Stomach (tissue), 19 donors: ENCODE measurements at places on chromosomes 11 and 22.

DNA sequence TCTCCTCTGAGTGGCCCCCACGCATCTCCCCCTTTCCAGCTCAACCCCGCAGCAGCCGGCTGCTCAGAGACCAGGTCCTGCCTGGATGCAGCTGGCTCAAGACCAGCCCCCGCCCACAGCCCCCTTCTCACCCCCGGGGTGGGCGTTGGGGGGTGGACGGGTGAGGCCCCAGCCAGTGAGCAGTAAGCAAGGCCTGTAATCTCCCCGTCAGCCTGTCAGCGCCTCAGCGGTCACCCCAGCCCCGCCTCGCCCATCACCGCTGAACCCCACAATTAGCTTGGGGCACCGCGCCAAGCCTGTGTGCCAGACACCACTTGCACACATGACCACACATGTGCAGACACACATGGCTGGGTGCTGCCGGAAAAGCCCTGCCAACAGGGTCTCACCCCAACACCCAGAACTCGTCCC is 5.9 kb downstream of the PLXNB2 start:
- peak; percentile 35 for DNase-seq

- DNase-seq: no peak
These were observed 104.2 kb upstream of the DRD2 start for GRCh38 chr11:113579292-113579940.

DNA sequence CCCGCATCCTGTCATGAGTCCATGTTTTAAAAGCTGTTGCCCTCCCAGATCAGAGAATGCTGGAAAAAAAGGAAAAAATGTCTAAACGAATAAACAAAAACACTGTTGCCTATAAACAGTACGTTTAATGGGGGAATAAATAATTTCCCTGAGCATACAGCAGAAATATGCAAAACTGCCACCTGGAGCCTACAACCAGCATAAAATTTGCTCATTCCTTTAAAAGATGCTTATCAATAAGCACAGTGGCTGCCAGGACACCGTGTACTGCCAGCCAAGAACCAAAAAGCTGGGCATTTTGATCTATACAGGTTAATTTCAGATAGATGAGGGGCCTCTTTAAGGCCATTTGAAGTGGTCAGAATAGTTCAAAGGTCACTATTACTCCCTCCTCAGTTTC is 5.7 kb upstream of the CPT1A start:
- DNase-seq: no peak

- DNase-seq: no peak
These were observed 147.4 kb upstream of the ZC3H12C start for GRCh38 chr11:109945626-109946321.

DNA sequence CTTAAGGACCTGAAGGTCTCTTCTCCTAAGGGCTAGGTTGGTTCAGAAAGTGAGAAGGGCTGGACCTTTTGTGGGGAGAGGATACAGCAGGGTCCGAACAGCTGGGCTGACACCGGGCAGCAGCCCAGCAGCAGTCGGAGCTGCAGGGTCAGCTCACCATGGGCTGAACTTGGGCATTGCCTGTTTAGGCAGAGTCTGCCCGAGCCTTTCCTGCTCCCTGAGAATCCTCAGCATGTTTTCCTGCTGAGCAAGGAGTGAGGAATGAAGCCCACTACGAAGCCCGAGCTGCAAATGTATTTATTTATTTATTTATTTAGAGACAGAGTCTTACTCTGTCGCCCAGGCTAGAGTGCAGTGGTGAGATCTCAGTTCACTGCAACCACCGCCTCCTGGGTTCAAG is 83.9 kb downstream of the PTPRJ start:
- no peak for DNase-seq

DNA sequence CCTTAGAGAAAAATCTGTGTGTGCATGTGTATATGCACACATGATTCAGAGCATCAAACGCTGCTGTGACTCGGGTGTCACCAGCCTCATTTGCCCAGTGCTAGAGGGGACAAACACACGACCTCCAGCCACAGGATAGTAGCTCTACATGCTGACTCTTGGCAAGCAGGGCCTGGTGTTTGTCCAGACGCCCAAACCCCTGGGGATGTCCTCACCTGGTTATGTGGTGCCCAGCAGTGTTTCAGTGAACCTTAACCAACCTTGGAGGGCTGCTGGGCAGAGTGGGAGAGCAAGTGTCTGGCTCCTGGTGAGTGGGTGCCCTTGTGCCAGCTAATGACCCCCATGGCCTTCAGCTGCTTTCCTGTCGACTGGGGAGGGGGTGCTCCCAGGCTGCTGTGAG is 26.7 kb downstream of the IGLL1 start:
- DNase-seq: no peak

DNA sequence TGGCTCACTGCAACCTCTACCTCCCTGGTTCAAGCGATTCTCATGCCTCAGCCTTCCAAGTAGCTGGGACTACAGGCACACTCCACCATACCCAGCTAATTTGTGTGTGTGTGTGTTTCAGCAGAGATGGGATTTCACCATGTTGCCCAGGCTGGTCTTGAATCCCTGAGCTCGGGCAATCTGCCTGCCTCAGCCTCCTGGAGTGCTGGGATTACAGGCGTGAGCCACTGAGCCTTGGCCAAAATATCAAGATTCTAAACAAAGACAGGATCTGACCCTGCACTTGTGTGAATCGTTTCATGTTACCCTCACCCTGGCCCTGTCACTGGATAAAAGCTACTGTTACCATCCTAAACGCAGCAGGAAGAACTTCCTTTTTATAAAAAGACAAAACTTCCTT is 15.6 kb upstream of the THY1 start:
- DNase-seq: no peak

DNA sequence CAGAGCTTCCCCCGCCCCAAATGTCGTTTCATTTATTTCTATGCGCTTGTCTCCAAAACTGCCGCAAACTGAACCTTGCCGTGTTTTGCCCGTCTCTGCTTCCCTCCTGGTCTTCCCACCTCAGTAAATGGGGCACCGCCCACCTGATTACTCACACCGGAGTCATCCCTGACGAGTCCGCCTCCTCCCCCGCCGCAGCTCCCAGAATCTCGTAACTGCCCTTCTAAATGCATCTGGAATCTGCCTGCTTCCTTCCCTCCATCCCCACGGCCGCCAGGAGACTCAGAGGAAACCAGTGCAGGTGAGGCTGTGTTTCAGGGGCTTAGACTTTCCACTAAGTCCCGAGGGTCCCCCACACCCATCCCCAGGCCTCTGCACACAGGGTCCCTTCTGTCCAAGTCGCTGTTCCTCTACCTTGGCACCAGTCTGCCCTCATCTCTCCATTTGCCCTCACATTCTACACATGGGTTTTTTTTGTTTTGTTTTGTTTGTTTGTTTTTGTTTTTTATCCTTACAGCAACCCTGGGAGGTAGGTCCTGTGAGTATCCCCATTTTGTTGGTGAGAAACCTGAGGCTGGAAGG is 62.6 kb upstream of the PHF21B start:
- no peak for DNase-seq

GRCh38 chr11:77883775-77884174 is 62.8 kb downstream of the AAMDC start:
- DNase-seq: no peak

- DNase-seq: peak; percentile 62
These were observed 37.8 kb downstream of the SLC5A1 start for GRCh38 chr22:32080904-32081303.

DNA sequence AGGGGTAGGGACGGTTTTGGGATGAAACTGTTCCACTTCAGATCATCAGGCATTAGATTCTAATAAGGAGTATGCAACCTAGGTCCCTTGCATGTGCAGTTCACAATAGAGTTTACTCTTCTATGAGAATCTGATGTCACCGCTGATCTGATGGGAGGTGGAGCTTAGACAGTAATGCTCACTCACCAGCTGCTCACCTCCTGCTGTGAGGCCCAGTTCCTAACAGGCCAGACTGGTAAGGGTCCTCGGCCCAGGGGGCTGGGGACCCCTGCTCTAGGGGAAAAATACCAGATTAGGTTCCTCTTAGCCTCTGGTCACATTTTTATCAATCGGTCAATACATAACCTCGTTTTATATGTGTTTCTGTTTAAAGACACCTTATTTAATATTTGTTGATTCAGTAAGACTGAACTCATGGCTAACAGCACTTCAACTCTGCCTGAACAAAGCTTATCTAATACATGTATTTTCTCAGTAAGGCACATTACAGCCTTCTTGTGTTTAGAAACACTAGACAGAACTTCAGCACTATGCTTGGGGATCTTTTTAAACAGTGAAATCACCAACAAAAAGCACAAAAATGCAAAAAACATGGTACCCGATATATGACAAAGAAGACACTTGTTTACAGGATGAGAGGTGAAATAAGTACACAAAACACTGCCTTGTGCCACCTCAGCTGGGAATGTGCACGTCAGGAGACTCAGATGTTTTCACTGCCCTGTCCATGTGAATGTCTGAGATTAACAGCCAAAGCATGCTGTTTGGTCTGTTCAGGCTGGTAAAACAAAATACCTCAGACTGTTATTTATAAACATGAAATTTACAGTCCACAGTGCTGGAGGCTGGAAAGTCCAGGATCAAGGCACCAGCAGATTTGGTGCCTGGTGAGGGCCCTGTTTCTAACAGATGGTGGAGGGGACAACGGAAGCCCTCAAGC is 107.5 kb downstream of the USP35 start:
- no peak for DNase-seq

GRCh38 chr11:100673063-100673462 is 14.0 kb upstream of the ARHGAP42 start:
- DNase-seq: no peak

DNA sequence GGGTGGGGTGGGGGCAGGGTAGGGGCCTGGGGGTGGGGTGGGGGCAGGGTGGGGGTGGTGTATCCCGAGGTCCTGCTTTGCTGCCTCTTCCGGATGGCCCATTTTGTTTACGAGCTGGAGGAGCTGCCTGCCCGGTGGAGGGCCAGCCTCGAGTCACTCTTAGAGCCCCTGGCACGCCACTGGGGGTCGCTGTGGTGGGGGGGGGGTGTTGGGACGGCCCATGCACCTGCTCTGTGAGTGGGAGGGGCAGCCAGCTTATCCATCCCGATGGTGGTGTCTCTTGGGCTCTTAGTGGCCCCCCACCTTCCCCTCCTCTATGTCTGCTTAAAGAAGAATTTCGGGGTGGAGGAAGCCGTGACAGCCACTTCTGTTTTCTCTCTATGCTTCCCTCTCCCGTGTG is 24.6 kb downstream of the MRGPRD start:
- no peak for DNase-seq

GRCh38 chr22:28440592-28441390 is 238.8 kb downstream of the TTC28 start:
- DNase-seq: peak; percentile 21

DNA sequence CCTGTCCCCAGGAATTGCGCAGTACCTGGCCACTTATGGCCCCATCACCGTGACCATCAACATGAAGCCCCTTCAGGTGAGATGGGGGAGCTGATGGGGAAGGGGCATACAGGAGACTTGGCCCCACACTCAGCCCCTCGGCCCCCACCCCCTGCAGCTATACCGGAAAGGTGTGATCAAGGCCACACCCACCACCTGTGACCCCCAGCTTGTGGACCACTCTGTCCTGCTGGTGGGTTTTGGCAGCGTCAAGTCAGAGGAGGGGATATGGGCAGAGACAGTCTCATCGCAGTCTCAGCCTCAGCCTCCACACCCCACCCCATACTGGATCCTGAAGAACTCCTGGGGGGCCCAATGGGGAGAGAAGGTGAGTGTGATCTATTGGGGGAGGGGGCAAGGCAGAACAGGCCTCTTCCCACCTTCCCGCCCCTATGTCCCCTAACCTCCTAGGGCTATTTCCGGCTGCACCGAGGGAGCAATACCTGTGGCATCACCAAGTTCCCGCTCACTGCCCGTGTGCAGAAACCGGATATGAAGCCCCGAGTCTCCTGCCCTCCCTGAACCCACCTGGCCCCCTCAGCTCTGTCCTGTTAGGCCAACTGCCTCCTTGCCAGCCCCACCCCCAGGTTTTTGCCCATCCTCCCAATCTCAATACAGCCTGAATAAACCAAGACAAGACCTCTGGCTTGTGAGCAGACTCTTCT is 3.6 kb downstream of the CTSW start:
- DNase-seq: no peak

DNA sequence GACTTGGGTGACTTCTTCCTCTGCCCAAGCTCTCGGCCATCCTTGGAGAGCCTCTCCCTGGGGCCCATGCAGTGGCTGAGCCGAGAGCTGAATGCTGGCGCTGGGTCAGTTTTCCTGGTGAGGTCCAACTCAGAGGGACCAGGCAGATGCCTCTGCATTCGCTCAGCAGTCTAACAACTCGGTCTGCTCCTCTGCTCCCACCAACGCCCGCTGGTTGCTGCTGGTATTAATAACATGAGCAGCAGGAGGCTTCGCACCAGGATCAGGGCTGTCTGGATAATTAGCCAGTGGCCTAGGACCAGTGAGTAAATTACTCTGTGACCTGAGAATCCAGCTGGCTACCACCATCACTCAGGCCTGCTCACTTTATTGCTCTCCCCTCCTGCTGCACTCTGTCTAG is 77.7 kb upstream of the FAM181B start:
- no peak for DNase-seq

DNA sequence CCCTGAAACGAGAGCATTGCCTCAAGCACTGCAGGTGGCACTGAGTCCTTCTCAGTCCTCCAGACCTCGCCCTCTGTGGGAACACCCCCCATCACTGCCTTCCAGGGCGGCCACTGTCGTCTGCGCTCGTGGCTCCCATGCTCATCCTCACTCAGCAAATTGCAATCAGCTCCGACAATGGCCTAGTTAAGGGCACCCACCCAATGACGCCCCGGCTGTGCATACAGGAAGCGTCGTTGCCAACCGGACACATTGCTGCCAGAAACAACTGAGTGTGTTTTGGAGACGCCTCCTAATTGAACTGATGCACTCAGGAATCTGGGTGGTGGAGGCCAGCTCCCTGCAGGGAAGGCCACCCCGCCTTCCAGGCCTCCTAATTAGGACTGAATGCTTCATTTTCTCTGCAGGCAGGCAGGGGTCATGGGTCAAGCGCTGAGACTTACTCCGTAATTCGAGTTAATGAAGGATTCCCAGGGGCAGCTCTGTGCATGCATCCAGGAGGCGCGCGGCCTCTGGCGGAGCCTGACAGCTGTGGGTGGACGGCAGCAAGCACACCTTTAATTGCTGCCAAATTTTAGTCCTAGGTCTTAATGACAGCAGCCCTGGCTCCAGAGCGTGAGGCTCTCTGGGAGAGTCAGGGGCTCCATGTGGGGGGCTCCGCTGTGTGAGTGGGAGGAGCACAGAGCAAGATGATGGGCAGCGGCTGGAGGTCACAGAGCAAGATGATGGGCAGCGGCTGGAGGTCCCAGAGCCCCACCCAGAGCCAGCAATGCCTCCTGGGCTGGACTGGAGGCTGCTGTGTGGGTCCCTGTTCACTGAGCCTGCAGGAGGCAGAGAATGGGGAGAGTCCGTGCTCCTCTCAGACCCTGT is 199.0 kb downstream of the BRD1 start:
- DNase-seq: peak; percentile 55

- peak; percentile 65 for DNase-seq
These were observed 15.3 kb upstream of the SYTL2 start for GRCh38 chr11:85826116-85826855.
